ENCODE measurements at places on chromosomes 7 and 10.

GRCh38 chr7:72405418-72405817, 6.7 kb downstream of the CALN1 start:
- no peak for DNase-seq

DNA sequence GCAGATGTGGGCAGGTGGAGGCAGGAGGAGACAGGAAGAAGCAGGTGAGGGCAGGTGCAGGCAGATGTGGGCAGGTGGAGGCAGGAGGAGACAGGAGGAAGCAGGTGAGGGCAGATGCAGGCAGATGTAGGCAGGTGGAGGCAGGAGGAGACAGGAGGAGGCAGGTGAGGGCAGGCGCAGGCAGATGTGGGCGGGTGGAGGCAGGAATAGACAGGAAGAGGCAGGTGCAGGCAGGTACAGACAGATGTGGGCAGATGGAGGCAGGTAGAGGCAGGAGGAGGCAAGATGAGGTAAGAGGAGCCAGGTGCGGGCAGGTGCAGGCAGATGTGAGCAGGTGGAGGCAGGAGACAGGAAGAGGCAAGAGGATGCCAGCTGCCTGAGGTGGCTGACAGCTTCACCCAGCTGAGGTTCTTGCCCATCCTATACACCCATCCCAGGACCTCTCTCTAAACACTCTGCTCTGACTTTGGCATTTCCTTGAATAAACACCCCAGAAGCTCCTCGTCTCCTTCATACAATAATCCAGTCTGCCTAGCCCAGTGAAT, 33.0 kb downstream of the PTPRE start:
- no peak for DNase-seq

GRCh38 chr7:153193144-153193595, 433.6 kb downstream of the ACTR3B start:
- peak; percentile 70 for DNase-seq

DNA sequence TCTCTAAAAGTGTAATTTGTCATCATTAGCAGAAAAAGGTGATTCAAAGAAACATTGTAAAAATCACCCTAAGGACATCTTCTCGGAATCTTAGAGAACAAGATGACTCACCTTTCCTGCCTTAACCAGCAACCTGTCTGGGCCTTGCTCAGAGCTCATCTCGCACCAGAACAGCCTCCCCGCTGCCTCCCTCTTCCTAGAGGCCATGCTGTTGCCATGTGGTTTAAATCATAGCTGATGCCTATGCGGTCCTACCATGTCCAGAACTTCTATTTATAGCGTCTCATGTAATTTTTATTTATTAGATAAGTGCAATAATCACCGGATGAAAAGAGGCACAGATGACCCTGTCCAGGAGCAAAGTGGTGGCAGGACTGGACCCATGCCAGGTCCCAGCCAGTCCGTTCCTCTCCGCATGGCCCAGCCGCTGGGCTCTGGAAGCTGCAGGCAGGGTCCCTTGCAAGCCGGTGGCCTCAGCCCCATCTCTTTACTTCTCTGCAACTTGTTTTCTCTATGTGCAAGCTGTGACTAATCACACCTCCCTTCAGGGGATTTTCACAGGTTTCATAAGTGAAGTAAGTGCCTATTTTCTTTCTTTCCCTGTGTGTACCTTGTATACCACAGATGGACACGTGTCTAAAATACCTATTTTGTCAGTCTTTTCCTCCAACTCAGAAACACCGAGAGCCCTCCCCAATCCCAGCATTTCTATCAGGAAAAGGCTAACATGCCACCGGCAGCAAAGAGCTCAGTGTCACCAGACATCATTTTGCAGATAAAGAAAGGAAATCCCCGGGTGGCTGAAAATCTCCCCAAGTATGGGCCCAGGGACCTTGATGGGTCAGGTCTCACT, 27.1 kb downstream of the KLF6 start:
- DNase-seq, result no peak

- no peak for DNase-seq
These were observed 129.2 kb upstream of the FEZF1 start for GRCh38 chr7:122433765-122434164.

DNA sequence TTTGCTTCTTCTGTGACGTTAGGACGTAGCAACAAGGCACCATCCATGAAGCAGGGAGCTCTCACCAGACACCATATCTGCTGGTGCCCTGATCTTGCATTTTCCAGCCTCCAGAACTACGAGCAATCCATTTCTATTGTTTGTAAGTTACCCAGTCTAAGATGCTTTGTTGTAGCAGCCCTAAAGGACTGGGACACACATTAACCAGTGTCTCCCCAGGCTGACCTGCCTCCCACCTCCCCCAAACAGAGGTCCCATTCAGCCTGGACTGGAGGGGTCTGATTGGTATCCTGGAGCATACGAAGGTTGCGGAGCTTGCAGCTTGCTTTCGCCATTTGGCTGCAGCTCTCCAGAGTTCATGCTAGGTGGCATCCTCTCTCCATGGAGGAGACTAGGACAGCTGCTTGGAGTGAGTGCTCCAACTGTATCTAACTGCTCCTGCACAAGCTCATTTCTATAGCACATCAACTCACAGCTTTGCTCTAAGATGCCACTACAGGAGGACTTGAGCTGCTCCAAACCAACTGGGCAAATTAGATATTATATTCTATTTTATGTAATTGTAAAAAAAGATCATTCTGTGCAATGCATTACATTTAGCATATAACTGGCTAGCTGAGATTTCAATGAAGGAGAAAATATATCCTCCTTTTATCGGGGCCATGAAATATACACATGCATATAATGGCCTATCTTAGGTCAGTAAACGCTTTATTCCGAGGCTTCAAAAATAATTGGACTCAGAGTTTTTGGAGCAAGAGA, 8.0 kb upstream of the GRK5 start:
- peak; percentile 75 for DNase-seq

DNA sequence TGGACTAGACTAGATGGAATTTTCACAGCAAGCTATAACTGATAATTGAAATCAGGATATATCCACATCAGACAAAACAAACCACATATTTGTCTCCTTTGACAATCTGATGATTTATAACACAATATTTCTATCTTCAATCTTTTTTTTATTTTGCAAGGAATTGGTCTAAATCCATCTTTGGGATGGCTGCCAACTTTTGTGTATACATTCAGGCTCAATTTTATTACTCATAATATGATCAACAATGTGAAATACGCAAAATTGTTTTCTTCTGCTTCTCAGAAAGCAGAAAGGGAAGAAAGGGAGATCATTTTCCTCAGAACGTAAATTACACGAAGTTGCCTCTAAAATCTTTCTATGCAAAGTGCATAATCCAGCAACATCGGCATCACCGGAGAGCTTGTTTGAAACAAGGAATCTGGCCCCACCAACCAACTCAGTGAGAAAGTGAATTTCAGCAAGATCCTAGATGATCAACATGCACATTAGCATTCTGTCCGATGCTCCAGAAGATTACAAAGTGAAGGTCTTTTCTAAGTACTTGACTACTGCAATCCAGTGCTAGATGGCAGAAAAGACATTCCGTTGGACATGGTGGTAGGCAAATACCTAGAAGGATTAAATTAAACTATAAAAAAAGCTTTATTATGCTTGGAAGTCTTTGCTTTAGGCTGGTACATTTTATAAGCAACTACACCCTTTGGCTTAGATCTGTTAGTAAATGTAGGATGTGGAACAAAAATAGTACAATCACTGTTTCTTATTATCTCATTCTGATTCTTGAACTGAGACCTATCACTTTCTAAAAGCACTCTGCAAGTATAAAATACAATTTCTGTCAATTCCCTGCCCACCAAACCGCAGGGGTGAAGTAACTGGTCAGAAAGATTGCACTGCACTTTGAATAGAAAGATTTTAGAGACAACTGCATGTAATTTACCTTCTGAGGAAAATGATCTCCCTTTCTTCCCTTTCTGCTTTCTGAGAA, 126.4 kb upstream of the RSU1 start:
- no peak for DNase-seq

DNA sequence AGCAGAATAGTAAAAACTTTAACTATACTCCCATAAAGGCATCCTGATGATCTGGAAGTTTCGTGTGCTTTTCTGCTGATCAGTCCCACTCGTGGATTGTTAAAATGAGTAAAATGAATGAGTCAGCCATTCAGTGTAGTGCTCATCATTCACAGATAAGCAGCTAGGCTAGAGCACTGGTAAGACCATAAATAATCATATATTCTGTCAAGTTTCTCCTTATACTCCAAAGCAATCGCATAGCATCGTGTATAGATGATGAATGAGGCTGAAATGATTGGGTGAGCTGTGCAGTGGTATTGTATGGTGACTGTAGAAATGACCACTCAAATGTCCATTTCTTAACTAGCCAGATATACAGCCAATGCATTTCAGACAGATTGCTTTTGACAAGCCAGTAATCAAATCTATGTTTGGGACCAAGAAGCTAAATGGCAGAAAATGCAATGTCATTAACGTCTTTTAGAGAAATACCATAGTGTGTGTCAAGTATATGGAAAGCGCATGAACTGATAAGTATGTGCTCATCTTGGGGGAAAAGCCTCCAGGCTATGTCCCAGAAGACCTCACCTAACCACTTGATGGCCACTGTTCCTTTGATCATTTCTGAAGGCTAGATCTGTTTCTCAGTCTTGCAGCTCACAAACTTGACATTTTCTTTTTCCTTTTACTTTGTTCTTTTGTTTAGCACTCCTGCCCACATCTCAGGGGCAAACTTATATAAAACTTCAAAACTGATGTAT, 227.2 kb upstream of the FAM3C start:
- no peak for DNase-seq

- DNase-seq, result no peak
These were observed 1.7 kb downstream of the NKX6-2 start for GRCh38 chr10:132783940-132784865.

DNA sequence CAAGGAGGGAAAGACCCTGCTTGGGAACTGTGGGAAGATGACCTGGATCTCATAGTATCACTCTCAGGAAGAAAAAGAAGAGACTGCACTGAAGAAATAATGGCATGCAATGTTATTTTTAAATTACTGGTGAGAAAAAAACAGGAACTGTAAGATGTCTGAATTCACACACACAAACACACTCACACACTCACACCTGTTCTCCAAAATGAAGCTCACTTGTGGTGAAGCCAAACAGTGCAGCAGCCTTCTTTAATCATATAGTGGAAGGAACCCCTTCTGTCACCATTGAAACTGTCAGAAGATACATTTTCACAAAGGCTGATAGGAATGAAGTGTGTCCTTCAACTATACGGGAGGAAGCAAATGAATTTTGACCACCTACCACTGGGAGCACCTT, 156.5 kb upstream of the GHITM start:
- DNase-seq, result no peak

DNA sequence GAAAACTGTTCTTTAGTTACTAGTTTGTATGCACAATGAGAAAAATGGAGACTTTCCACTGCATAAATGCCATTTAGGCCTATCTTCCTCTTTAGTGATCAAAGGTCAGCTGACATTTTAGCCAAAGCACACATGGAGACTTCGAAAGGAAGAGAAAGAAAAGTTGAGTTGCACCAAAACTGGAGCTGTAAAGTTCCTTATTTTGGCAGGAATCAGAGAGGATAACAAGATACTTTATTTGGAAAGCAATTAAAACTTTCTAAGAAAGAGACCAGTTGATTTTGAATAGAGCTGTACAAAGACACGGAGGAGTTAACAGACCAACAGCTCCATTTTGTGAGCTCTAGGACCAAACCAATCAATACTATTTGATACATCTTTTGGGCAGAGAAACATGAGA, 14.2 kb downstream of the ENTPD7 start:
- DNase-seq, result no peak

DNA sequence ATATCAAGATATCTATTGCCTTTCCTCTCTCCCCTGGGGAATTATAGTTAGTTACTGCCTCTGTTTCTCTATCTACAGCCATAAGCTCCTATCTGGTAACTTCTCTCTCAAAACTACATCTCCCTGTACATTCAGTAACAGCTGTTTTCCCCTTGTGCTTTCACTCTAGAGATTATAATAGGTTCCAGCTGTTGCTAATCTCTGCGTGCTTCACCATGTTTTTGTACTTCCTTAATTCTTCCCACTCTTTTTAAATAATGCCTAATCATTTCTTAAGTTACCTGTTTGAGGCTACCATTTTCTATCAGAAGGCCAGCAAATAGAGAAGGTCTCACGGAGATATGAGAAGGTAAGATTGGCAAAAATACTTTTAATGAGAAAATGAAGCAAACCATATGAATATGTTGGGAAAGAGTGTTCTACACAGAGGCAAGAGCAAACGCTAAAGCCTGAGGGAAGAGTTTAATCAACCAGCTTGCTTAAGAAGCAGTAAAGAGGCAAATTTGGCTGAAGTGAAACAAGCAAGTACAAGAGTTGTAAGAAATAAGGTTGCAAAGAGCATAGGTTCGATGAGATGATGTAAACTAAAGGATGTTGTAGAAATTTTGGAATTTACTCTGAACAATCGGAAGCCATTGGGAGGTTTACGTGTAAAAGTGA, 101.9 kb upstream of the HGF start:
- no peak for DNase-seq

- DNase-seq, result peak; percentile 64
These were observed at the start of gene MICALL2 for GRCh38 chr7:1458683-1459511. TSS of gene MICALL2 (minus strand) at chr7:1459470. CDS start at chr7:1459326, 144 bp downstream.

- DNase-seq, result no peak
These were observed 106.6 kb upstream of the CHST15 start for GRCh38 chr10:124200011-124200410.

DNA sequence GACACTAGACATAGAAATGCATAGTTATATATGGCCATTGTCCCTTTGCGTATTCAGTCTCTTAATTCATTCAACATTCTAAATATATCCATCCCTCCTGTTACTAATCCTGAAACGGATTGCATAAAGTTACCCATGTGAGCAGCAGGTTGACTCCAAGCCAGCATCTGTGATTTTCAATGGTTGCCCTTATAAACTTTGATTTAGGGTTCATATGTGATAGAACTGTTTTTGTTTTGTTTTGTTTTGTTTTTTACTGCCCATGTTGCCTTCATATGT, 13.4 kb upstream of the DENND2A start:
- DNase-seq, result no peak

GRCh38 chr7:37145682-37146081, 303.0 kb downstream of the ELMO1 start:
- DNase-seq, result no peak

- DNase-seq, result no peak
These were observed 40.6 kb downstream of the MAGI2 start for GRCh38 chr7:79412915-79413314.

DNA sequence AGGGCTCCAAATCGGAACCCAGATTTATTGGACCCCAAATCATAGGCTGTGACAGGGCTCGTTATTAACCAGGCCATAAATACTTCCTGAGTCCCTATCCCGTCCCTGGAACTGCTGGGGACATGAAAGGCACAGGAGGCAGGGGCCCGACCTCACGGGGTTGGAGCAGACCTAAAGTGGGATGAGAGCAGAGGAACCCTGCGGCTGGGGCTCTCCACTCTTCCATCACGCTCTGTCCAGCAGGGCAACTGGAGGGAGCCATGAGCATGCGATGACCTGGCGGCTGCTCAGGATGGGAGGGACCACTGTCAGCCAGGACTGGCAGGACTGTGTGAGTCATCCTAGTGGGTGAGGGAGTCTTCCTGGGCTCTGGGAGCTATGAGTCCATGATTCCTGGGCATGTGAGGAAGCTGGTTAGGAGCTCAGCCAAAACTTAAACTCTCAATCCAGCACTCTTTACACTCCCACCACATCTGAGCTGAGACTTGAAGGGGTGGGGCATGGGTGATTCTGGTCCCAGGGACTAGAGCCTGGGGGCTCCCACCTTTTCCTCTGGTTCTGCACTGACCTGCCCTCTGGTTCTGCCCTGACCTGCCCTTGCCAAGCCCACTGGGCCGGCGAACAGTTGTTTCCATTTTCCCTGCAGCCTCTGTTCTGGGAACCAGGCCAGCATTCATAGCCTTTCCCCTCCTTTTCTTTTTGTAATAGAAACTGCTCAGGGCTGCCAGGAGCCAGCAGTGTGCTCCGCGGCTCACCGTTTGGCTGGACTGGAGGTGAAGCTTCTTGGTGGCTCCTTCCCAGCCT, 47.1 kb downstream of the SYPL1 start:
- peak; percentile 61 for DNase-seq

GRCh38 chr7:126840869-126841268, 411.9 kb downstream of the GRM8 start:
- no peak for DNase-seq

Measured in iPS-NIHi11 (cell line).